Inflammatory macrophage treated with lipopolysaccharide for 1 hour (primary cell): ENCODE measurements at places on chromosomes 2 and 18.

DNA sequence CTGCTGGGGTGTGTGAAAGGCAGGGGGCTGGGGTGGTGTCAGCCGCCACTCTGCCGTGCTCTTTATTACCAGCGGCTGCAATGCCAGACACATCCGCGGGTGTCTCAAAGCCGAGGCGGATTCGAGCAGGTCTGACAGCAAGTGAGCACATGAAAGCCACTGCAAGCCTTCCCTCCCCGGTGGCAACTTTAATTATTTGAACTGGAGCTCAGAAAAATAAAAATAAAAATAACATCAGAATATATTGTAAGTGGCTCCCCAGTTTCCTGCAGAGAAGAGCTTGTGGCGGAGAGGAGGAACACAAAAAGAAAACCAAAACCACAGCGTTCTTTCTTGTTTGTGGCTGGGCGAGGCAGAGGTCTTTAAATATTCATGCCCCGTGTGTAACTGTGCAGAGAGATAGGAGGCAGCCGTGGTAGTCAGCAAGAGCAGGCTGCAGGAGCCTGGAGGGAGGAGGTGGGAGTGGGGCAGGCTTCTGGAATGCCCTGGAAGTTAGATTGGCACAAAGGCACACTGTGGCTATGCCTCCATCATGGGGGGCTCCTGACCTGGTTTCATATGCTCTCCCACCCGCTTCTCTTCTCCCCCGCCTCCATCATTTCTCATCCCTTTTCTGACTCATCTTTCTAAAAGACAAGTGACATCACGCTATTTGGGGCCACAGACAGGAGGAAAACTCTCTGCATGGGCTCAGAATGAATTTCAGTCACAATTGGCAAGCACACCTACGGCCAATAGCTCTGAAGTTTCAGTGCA lies 199.8 kb downstream of the CLIP4 start:
- peak; percentile 43 for DNase-seq

DNA sequence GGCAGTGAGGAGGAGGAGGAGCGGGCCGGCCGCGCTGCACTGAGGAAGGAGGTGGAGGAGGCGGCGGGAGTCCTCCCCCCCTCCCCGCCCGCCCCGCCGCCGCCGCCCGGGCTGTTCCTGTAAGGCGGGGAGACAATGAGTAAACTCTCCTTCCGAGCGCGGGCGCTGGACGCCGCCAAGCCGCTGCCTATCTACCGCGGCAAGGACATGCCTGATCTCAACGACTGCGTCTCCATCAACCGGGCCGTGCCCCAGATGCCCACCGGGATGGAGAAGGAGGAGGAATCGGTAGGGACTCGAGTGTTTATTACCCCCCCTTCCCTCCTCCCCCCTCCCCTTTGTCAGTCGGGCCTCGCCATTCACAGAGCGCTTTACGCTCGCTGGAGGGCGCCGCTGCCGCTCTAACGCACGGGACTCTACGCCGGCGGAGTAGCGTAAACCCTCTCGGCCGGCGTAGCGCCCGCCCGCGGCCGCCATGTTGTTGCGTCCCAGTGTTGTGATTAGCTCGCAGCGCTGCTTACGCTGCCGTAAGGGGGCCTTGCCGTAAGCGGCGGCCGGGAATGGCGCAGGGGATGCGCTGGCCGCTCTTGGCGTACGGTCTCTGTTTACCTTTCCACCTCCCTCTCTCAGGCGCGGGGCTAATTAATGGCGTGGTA lies 460 bp downstream of the EPC2 start:
- DNase-seq: peak; percentile 96

- DNase-seq: no peak
Measured at GRCh38 chr2:145690183-145690778, 1170.4 kb upstream of the ZEB2 start.

DNA sequence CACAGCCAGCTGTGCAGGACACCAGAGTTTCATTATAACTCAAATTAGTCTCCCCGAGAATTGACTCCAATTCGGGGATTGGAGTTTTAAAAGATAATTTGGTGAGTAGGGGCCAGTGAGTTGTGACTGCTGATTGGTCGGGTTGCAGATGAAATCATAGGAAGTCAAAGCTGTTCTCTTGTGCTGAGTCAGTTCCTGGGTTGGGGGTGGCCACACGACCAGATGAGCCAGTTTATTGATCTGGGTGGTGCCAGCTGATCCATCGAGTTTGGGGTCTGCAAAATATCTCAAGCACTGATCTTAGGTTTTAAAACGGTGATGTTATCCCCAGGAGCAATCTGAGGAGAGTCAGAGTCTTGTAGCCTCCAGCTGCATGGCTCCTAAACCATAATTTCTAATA lies 82.7 kb upstream of the SLC66A3 start:
- DNase-seq: no peak

- peak; percentile 51 for DNase-seq
Measured at GRCh38 chr18:48790226-48790863, 160.4 kb downstream of the SMAD7 start.

DNA sequence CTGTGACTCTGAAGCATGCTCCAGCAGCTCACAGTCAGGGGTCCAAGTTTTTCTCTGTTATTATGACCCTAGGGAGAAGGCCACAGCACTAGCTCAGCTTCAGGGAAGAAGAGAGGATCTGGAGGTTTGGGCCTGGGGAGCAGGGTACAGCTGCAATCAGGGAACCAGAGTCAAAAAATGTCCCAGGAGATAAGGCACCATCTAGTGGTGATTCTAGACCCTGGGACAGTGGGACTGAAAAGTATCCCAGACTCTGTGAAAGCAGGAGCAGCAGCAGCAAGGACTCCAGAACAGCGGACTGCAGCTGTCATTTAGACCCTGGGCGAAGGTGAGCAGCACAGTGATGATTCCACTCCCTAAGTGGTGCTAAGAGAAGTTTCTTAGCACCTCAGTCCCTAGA lies 278.4 kb upstream of the DDX18 start:
- DNase-seq: no peak

- no peak for DNase-seq
Measured at GRCh38 chr2:70305531-70305930, 3.7 kb upstream of the FAM136A start.

DNA sequence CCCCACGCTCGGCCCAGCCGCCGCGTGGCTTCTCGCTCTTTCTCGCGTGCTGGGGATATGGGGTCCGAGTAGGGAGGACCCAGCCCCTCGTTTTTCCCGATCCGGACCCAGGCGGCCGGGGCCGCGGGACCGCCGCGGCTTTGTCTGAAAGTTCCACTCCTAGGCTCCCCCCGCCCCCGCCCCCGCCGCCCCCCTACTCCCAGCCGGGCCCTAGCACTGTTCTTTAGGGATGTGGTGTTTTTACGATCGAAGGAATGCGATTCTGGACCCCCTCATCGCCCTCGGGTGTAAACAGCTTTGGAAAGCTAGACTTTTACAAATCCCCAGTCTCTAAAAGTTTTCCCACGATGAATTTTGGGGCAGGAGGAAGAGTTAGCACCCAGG lies 819 bp downstream of the TGIF1 start:
- DNase-seq: no peak

- DNase-seq: no peak
Measured at GRCh38 chr2:231394211-231395141, 1.0 kb upstream of the B3GNT7 start.

DNA sequence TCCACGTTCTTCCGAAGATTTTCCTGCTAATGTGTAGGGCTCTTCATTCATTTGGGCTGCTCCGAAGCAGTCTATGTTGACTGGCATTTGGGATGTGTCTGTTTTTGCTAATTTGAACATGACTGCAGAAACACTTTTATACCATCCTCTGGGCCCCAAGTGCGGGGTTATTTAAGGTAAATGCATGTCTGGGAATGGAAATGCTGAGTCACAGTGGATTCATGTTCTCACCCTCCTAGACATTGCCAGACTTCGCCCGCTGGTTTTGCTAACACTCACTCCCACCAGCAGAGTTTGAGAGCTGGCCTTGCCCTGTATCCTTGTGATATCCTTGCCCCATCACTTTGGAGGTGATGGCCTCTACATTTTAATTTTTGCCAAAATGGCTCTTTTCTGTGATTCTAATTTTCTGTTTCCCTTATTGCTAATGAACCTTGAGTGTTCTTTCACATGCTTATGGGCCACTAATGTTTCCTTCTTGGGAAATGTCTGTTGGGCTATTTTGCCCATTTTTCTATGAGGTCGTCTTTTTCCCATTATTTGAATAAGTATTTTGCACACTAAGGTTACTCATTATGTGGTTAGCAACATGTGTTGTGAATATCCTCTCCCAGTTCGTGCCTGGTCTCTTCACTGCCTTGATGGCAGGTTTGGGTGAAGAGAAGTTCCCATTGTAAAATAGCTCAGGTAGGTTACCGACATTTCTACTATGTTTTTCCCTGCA lies 204.1 kb downstream of the GLI2 start:
- no peak for DNase-seq

DNA sequence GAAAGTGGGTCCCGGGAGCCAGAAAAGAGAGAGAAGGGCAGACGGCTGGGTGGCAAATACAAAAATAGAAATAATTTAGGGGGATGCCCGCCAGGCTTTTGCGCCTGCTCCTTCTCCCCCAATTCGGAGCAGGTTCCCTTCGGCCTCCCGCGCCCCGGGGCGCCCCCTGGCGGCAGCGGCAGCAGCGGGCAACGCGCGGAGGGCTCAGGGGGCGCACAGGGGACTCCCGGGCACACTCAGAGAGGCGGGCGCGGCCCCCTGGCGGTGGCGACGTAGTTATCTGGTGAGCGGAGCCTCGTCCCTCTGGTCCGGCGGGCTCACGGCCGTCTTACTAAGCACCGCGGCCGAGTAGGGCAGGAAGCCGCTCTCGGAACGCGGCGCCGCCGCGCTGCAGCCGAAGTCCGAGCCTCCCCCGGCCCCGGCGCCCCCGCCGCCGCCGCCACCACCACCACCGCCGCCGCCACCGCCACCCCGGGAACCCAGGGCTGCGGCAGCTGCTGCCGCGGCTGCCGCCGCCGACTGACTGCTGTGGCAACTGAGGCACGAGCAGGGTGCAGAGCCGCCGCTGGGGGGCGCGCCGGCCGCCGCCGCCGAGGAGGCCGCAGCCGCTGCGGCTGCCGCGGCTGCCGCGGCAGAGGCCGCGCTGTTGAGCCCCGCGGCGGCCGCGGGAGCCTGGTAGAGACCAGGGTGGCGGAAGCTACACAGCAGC lies 3.8 kb downstream of the EVX2 start:
- no peak for DNase-seq

- no peak for DNase-seq
Measured at GRCh38 chr2:185245216-185245615, 493.4 kb upstream of the FSIP2 start.

DNA sequence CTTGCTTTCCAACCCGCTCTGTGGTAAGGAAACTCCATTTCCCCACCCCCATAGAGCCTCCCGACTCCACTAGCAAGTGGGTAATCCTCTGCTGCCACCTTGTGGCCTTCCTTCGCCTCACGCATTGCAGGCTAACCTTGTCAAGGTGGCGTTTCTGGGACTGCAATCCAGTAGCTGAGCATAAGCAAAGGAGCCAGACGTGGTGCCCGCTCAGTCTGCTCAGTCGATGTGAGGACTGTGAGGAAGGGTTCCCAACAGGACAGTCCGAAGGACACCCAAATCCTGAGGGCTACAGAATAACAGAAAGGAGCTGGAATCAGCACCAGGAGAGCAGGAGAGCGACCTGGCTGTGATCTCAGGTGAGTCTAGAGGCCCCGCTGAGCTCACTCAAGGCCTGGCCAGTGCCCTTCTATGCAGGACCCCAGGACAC lies 144.2 kb downstream of the SUCLG1 start:
- peak; percentile 89 for DNase-seq

GRCh38 chr2:134284119-134284670 lies 30.3 kb downstream of the MGAT5 start:
- DNase-seq: no peak

DNA sequence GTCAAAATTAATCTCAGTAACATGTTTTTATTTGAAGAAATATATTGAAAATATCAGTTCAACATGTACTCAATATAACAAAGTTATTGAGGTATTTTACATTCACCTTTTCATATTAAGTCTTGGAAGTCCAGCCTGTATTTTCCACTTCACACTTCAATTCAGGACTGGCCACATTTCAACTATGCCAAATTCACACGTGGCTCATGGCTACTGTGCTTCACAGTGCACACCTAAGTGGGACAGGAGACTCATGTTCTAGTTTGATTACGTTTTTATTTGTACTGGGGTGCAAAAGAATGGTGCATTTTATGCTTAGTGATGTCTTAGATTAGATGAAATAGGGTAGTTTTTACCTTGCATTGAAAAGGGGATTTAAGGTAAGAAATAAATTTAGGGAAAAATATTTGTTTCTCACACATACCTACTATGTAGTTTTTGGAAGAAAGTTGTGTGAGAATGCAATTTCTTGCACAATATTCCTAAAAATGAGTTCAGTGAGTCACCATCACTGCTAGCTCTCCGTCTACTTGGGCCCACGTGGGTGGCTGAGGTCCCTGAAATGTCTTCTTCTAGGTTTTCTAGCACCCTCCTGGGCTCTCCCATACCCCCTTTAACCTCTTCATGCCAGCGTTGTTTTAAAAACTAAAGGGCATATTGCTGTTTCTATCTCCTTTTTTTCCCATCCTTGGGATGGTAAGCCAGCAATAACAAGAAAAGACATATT lies 87.0 kb downstream of the ST6GAL2 start:
- no peak for DNase-seq

- DNase-seq: no peak
Measured at GRCh38 chr2:233400961-233401360, 46.7 kb downstream of the DGKD start.

GRCh38 chr18:49082714-49083688 lies 132.2 kb upstream of the SMAD7 start:
- DNase-seq: no peak

- no peak for DNase-seq
Measured at GRCh38 chr2:102181919-102182635, 4.7 kb upstream of the IL1RL2 start.

DNA sequence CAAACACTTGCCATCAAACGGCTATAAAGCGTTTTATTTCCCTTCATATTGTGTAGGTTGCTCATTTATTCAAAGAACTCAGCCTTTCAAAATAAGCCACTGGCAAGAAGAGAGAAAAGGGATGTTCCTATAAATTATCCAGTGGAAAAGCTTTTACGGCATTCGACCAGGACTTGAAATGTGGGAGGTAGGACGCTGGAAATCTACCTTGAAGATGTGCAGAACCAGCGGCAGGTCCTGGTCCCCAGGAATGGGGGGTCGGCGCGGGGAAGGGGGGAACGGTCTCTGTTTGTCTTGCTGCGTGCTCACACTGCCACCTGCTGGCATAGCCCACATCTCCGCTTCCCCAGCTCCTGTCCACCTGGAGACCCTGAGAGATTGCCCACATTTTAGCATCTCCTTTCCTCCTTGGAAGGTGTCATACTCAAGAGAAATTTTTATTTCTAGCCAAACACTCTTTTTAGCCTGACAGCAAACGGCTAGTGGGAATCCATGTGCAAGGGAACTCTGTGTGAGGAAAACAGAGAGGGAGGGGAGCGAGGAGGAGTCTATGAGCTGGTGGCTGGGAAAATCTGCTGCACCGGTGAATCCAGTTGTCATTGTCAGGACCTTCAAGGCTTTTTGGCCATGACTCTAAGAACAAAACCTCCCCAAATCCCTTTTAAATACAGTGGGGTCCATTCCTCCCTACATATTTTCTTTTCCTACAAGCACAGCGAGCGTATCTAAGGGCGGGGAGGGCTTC lies 349.0 kb upstream of the PKDCC start:
- peak; percentile 9 for DNase-seq

GRCh38 chr18:12599543-12599942 lies 58.4 kb downstream of the SPIRE1 start:
- DNase-seq: no peak
